ENCODE measurements at places on chromosomes 7 and 10.

- DNase-seq: no peak
These were observed 939 bp upstream of the VAX1 start for GRCh38 chr10:117138838-117139580.

DNA sequence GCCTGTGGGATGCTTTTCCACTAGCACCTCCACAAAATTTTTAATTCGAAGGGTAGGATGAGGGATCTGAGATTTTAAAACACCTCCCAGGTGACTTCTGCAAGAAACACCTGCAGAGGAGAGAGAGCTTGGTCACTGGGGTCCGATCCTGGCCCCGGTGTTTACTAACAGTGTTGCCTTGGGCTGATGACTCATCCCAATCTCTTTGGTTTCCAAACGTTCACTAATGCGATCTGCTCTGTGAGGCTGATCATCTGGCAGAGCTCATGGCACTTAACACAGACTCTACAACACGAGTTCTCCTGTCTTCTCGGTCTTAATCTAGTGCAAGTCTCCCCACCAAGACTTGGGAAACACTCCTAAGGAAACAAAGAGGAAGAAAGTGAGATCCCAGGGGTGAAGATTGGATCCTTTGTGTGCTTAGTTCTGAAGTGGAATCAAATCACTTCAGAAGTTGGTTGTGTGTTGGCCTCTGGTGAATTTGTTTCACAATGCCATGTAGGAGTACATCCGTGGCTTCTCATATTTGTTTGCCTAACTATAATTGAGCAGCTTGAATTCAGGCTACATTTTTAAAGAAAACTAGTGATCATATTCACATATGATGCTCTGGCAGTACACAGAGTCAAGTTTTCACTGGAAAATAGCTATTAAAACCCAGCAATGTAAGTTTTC, 407.9 kb downstream of the NRG3 start:
- DNase-seq: no peak

DNA sequence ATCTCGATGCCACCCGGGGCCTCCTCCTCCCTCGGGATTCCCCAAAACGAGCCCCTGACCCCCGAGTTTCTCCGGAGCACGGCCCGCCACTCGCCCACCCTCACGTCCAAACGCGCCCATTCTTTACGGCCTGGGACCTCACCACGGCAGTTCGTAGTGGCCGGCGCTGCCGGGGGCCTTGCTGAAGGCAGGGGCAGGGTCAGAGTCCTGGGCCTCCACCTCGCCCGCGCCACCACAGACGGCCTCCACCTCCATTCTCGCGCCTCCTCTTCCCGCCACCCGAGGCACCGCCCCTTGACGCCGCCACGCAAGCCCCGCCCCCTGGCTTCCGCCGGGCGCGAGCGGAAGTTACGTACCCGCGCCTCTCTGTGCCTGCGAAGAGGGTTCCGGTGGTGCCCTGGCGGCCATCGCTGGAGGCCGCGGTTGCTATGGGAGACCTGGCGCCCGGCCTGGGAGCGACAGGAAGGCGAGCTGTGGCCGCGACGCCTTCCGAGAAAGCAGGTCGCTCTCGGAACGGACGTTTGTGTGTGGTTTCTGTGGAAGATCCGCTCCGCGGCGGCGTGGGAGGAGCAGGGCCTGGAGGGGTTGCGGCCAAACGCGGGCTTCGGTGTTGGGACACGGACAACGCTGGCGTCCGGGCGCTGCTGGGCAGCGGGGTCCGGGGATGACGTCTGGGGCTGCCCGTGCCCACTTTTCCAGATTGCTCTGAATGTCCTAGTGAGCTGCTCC, at the start of gene RFC2:
Gene RFC2 (minus strand): TSS at position 271 of the 729 bp plus-strand sequence. CDS start 16 bp downstream, at position 255.
- peak; percentile 85 for DNase-seq

- DNase-seq: peak; percentile 75
These were observed 318.4 kb upstream of the KAT6B start for GRCh38 chr10:74507951-74508350.

DNA sequence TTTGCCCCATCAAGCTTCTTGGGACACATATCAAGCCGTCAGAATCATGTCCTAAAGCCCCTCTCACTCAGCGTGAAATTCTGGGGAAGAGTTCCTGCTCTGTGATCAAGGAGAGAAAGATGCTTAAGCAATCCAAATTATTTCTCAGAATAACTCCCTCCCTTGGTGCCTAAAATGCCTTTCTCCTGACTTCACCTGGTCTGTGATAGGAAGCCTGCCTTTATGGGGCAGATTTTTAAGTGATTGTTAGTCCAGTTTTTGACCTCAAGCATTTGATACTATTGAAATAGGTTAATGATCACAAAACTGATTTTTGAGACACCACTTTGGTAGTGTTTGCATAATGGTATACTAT, 76.4 kb upstream of the MAGI2 start:
- DNase-seq: no peak
